ENCODE measurements at places on chromosomes 2 and 18.

DNA sequence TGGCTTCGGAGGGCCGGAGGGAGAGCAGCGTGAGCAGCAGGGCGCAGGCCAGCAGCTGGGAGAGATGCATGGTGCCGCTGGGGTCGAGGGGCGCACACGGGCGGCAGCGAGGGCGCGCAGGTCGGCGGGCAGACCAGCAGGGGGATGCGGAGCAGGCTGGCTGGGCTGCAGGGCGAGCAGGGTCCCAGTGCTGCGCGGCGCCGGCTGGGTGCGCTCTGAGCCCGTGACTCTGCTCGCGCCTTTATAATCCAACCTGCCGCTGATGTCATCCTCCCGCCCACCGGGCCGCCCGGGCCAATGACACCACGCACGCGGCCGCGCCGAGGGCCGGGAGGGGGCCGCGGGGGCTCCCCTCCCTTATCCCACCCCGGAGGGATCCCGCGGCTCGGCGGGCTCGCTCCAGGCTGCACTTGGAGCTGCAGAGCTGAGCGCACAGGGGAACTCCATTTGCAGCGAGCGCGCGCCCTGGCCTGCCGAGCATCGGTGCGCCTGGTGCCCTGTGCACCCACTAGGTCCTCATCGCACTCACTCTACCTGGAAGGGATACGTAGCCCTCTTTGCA is at the start of gene NPPC:
Gene NPPC (minus strand): TSS at position 217 of the 562 bp plus-strand sequence. CDS start 147 bp downstream, at position 70.
- DNase-seq: peak; percentile 64

DNA sequence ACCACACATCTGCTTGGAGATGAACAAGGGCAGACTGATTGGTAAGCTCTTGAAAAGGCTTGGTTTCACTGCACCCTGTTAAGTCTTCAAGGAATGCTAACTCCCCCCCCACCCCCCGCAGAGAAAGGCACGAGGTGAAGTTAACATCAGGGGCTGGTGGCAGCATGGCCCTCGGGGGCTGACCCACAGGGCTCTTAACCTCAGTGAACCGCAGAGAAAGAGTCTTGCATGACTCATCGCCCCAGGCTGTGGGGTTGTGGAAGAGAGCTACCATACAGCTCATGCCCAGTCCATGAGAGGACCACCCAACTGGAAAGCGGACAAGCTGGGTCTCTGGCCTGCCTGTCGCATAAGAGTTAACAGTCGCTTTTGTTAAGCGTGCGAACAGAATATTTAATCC is 10.6 kb upstream of the CEP68 start:
- DNase-seq: no peak

DNA sequence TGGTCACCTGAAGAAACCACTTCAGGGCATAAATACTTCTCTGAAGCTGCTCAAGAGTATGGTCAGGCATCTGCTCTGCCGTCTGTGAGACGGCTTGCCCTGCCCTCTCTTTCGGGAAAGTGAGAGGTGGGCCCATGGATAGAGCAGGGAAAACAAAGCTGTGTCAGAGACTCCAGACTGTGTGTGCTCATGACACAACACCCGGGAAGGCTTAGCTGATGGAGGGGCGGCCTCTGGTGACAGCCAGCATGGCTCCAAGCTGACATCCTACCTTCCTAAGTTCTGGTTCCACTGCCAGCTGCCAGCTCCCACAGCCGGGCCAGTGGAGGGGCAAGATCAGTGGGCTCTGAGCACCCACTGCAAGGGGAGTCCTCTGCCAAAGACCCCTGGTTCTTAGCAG is 215.3 kb downstream of the ANKRD30B start:
- DNase-seq: no peak

- DNase-seq: no peak
Observed at GRCh38 chr2:134392442-134393074, 138.7 kb downstream of the MGAT5 start.

GRCh38 chr2:207352978-207353671 is 176.6 kb upstream of the CREB1 start:
- no peak for DNase-seq

- no peak for DNase-seq
Observed at GRCh38 chr2:39660612-39661236, 5.0 kb upstream of the TMEM178A start.

- no peak for DNase-seq
Observed at GRCh38 chr2:46001290-46001689, 295.9 kb upstream of the EPAS1 start.

- no peak for DNase-seq
Observed at GRCh38 chr2:172431463-172431862, 4.1 kb downstream of the ITGA6 start.

DNA sequence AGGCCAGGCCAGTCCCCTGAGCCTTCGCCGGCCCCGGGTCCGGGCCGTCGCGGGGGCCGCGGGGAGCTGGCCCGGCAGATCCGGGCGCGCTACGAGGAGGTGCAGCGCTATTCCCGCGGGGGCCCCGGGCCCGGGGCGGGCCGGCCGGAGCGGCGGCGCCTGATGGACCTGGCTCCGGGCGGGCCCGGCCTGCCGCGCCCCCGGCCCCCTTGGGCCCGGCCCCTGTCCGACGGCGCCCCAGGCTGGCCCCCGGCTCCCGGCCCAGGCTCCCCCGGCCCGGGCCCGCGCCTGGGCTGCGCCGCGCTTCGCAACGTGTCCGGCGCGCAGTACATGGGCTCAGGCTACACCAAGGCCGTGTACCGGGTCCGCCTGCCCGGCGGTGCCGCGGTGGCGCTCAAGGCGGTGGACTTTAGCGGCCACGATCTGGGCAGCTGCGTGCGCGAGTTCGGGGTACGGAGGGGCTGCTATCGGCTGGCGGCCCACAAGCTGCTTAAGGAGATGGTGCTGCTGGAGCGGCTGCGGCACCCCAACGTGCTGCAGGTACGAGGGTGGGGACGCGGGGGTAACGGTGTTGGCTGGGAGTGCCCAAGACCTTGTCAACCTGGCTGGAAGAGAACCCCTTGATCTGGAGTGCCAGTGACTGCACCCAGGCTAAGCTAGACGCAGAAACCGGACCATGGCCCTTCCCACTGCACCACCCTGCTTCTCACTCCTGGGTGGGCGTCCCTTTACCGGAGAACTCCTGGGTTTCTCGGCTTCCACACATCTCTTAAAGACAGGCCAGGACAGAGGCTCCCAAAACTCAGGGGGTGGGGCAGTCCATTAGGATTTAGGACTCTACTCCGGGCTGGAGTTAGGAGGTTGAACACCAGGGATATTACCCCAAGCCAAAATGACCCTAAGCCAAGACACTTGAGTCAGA is 739 bp downstream of the PKDCC start:
- no peak for DNase-seq

DNA sequence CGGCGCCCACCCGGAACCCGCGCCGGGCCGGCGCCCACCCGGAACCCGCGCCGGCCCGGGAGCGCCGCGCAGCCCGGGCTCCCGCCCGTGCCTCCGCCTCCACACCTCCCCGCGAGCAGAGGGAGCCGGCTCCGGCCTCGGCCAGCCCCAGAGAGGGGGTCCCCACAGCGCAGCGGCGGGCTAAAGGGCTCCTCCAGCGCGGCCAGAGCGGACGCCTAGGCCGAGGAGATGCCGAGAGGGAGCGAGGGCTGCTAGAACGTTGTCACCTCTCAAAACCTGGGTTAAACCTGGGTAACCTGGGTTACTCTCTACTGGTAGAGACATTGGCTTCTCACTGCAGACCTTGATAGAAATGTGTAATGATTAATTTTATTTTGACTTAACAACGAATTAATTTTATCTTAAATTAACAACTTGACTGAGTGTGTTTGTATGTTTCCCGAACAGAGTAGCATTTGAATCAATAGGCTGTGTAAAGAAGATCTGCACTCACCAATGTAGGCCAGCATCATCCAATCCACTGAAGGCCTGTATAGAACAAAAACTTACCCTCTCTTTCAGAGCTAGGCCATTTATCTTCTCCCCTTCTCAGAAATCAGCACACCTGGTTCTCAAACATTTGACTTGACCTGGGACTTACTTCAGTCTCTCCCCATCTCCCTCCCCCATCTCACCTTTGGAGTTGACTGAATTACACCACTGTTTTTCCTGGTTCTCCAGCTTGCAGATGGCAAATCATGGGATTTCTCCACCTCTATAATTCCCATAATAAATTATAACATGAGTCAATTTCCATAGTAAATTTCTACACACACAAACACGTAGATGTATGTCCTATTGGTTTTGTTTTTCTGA is 242.7 kb downstream of the ASXL3 start:
- no peak for DNase-seq

DNA sequence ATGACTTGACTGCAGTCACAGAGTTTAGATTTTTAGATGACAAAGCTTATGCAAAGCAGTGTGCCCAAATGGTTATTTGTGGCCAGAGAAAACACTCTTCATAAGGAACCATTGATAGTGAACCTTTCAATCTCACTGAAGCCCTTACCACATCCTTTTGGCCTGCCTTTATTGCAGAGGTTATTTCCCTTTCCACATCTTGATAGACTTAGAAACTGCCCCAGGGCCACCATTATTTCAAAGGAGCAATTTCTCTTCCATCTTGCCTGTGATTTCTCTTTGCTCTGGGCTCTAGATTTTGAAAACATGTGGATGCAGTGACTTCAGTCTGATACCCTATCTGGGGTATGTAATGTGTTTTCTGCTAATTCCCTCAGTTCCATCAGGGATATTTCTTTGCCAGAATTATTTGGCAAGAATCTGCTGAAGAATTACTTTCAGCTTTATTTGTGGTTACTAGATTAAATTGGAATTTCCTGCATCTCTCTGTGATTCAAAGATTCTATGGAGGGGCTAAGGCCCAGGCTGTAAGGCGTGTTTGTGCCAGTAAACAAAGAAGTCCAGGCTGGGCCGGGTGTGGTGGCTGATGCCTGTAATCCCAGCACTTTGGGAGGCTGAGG is 51.0 kb downstream of the MOGAT1 start:
- no peak for DNase-seq

GRCh38 chr2:55140316-55141219 is 90.3 kb upstream of the RTN4 start:
- no peak for DNase-seq

GRCh38 chr18:68484241-68484640 is 230.7 kb downstream of the TMX3 start:
- DNase-seq: no peak

DNA sequence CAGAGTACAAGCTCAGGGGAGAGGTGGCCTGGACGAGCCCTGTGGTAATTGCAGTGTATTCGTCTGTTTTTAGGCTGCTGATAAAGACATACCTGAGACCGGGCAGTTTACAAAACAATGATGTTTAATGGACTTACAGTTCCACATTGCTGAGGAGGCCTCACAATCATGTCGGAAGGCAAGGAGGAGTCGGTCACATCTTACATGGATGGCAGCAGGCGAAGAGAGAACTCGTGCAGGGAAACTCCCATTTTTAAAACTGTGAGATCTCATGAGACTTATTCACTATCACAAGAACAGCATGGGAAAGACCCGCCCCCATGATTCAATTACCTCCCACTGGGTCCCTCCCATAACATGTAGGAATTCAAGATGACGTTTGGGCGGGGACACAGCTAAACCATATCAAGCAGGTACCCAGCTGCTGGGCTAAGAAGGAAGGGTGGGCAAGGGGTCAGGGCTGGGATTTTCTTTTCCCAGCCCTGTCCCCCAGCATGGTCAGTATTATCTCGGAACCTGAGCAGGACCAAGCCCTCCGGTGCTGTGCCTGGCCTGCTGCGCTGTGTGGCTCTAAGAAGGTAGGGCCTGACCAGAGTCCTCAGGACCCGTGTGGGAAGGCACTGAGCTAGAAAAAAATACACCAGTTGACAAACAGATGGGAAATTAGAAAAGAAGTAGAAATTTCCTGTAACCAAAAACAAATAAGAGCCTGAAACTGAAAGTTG is 78.6 kb upstream of the SH3BP4 start:
- DNase-seq: no peak

DNA sequence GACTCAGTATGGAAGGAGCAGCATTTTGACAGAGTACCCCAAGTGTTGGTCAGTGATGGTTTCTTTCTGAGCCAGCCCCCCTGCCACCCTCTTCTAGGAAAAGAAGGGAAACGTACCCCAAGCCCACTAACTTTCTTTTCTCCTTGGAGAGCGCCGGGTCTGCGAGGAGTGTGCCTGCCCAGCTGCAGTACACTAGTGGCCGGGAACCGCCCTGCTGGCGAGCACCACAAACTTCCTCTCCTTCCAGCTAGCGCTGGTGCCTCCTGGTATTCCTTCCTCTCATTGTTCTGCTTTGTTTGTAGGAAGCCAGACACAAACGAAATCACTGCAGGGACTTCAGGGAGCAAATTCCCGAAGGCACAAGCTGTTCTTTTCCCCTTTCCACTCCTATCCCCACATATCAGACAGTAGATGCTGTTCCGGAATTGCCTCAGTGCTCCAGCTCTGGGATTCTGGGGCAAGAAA is 1.8 kb downstream of the CCDC85A start:
- no peak for DNase-seq

DNA sequence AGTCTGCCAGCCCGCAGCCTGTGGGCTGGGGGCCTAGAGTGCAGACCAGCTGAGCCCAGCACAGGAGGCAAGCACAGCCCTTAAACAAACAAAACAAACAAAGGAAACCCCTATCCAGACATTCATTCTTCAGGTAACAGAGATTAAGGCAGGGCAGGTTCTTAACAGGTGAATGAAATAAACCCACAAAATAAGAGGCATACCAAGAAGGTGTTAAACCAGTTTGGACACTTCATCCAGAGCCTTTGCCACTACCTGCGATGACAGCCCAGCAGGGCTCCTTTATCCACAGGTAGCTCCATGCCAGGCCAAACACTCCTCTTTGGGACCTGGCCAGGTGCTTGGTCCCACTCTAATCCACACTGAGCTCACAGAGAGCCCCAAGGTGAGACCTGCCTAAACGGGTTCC is 209.7 kb upstream of the SIX2 start:
- DNase-seq: no peak

GRCh38 chr2:69791045-69791444 is 38.4 kb upstream of the GMCL1 start:
- no peak for DNase-seq

DNA sequence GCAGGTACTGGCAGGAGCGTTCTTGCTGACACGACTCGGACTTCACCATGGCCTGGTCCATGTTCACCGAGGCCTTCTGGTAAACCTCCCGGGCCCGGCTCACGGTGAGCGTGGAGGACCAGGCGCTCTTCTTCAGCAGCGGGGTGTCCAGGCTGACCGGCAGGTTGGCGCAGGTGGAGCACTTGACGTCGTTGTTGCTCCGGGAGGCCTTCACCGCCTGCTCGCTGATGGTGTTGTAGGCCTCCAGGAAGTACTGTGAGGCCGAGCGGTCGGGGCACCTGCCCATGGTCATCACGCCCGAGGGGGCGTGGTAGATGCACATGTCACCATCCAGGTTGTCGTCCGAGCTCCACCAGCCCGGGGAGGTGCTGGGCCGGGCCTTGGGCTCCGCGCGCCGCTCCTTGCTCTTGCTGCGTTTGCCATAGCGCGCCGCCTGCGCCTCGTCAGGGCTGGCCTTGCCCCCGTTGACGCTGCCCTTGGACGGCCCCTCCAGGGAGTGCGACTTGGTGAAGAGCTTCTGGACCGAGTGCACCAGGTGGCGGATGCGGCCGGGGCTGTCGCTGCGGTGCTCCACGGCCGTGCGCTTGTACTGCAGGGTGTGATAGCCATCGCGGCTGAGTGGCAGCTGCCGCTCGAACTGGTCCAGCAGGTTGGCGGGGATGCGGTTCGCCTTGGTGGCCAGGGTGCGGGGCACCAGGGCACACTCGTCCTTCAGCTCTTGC is 429.3 kb downstream of the TGIF1 start:
- no peak for DNase-seq
